ENCODE measurements at places on chromosomes 16 and 17.

DNA sequence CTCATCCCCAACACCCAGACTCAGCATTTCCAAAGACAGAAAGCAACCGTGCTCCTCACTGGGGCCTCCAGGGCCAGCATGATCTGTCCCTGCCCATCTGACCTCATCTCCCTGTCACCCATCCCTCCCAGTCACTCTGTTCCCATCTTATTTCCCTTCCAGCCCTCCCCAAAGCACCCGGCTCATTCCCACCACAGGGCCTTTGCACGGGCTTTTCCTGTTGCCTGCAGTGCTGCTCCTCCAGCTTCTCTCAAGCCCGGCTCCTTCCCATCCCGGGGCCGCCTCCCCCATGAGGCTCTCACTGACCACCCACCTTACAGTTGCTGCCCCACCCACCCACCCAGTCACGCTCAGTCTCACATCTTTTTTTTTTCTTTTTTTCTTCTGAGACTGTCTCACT is 54.8 kb downstream of the RMI2 start:
- no peak for DNase-seq

DNA sequence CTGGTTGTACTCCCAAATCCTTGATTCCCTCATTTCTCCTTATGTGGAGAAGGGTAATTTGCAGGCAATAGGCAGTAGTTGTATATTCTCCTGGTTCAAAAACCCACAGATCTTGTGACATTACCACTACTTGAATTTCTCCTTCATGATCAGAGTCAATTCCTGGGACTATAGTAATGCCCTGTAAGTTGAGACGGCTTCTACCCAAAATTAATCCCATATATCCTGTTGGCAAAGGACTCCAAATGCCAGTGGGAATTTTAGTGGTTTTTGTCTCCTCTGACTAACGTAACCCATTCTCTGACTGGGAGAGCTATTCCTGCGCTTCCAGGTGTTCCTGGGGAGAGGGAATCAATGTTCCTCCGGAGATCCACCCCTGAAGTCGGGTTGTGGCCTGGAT is 11.6 kb upstream of the ZNF689 start:
- DNase-seq = no peak

DNA sequence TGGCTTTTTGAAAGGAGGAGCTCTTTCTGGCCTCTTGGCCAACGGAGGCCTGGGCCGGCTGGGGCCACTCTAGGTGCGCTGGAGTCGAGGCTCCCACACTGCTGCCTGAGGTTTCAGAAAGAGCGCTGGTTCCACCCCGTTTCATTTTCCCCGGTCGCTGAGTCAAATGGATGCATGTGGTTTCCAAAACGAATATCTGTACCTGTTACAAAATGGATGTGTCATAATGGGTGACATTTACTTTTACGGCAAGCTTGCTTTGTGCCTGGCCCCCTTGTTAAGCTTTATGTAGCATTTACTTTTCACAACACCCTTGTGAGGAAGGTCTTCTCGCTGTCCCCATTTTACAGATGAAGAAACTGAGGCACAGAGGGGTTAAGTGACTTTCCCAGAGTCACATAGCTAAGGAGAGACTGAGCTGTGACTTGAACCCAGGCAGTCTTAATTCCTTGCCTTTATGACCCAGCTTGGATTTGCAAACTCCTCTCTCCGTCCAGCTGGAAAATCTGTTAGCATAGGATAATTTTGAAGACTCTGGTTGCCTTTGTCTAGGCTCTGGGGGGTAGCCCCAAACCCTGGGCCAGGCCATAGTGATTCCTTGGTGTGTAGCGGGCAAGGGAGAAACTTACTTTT is 10.6 kb downstream of the KSR1 start:
- DNase-seq = no peak

- no peak for DNase-seq
These were observed 170.1 kb downstream of the CDK5R1 start for GRCh38 chr17:32656886-32657285.

DNA sequence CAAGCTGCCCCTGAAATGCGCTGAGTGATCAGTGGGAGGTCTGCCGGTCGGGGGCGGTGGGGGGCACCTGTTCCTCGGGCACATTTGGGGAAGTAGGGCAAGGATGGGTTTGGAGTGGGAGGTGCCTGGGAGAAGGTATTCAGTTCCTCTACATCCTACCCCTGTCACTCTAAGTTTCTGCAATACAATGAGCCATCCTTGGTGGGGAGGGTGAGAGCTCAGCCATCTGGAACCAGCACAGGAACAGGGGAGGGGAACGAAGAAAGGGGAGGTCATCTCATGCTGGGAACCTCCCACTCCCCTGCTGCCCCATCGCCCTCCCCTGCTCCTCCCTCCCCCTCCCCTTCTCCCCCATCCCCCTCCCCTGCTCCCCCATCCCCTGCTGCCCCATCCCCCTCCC is 4.2 kb downstream of the DPH1 start:
- no peak for DNase-seq

DNA sequence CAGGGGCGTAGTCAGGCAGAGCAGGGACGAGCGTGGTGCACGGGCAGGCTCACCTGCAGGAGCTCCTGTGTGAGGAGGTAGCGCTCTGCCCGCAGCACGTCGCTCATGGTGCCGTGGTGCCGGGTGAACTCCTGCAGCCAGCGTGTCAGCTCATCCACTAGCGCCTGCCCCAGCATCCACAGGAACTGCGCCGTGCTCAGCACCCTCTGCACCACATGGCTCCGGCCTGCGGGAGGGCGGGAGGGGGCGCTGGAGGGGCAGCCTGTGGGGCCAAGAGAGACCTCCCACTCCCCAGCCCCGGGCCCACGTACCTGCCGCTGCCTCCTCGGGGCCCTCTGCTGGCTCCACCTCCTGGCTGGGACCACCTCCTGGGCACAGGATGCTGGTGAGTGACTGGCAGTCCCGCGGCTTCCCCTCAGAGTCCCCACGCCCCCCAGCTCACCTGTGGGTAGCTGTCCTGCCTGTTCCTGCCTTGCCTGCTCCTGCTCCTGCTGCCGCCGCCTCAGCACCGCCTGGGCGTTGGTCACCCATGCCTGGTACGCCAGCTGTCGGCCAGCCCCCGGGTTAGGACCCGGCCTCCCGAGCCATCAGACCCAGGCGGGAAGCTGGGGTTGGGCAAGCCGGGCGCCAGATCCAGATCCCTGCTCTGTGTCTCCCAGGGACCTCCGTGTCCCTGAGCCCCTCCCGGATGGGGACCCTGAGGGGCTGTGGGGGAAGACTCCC is 16.6 kb downstream of the CTU2 start:
- no peak for DNase-seq

GRCh38 chr16:27764869-27765675 is 215.1 kb downstream of the KATNIP start:
- no peak for DNase-seq

GRCh38 chr17:76885894-76886290 is 17.7 kb downstream of the MGAT5B start:
- DNase-seq = no peak

DNA sequence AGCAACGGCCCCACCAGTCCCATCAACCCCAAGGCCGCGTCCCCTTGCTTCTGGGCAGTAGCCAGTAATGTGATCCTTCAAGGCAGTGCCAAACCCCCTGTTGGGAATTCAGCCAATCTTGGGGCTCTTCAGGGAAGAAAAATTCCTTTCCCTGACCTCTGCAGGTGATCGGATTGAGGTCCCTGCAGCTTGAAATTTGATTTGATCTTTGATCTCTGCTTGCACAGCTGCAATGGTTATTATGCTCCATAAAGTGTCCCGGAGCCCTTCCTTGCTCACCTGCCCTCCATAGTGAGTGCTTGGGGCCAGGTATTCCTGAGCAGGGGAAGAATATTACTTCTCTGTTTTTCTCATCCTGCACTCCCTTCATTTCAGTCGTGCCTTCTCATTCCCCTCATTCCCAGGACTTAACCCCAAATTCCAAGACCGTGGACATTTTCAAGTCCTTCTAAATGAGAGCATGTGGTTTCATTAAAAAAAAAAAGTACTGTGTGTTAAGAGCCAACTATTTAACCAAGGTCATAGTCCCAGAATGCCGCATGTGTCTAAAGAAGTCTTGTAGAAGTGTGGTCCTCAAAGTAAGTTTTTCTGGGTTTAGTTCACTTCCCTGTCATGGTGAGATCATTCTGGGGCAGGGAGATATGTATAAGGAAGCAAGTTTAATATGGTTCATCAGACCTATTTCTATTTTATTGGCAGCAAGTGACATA is 56.3 kb downstream of the SOX9 start:
- no peak for DNase-seq

All from activated gamma-delta T cell (primary cell).